ENCODE measurements at places on chromosomes 5 and 9. TPM values are rescaled to one million over a fixed set of nuclear protein-coding genes. Genes with fewer than 3 reads are reported as not detected.

Gene DMRT3
- total RNA-seq: not detected

Gene FAM169A
- 6.0 TPM for total RNA-seq

Gene C9orf57
- total RNA-seq: not detected

Gene TOR1A
- total RNA-seq: 59.7 TPM

Gene F2RL1
- total RNA-seq: 0.76 TPM

Gene SLC25A48
- not detected for total RNA-seq

Gene C9orf43
- total RNA-seq: 0.22 TPM

Gene PDE4D
- total RNA-seq: 81.0 TPM

Gene PPP1R26
- 0.49 TPM for total RNA-seq

Gene TXNDC8
- not detected for total RNA-seq

Gene RICTOR
- total RNA-seq: 53.7 TPM

Gene IL13
- 130 TPM for total RNA-seq

Gene LCN1
- total RNA-seq: not detected

Gene BAAT
- total RNA-seq: not detected
